Stimulated activated CD8-positive, alpha-beta memory T cell treated with anti-CD3 and anti-CD28 coated beads, Interleukin-4, amount 100 ng/mL, for 1 hour (primary cell): ENCODE measurements at places on chromosomes 3 and 15.

DNA sequence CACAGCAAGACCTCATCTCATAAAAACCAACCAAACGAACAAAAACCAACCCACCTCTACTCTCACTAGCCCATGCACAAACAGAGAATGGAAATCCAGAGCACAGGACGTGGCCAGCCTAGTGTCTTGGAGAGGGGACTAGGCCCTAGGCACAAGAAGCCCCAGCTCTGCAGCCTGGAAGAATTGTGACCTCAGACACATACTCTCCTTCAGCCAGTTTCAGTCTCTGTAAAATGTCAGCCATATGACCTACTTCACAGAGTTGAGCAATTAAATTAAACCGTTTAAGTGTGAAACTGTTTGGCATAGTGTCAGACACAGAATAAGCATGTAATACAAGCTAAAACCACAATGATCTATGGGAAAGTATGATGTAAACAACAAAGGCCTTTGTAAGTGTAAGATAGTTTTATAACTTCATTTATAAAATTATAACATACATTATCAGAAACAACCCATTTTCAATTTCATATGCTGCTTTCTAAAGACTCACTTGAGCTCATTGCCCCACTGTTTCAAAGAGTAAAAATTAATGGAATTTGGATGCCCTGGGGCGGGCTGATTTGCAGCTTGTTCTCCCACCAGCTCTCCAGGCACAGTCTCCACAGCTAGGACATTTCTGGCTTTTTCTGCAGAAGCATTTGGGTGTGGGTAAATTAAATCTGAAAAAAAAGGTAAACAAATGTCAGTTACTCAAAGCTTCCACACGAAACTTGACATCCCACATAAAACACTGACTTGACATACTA lies 32.9 kb downstream of the TBC1D2B start:
- no peak for DNase-seq

GRCh38 chr3:177832880-177833279 lies 635.6 kb upstream of the TBL1XR1 start:
- DNase-seq, result no peak

- DNase-seq, result no peak
Observed at GRCh38 chr15:69991551-69991980, 106.2 kb downstream of the TLE3 start.

DNA sequence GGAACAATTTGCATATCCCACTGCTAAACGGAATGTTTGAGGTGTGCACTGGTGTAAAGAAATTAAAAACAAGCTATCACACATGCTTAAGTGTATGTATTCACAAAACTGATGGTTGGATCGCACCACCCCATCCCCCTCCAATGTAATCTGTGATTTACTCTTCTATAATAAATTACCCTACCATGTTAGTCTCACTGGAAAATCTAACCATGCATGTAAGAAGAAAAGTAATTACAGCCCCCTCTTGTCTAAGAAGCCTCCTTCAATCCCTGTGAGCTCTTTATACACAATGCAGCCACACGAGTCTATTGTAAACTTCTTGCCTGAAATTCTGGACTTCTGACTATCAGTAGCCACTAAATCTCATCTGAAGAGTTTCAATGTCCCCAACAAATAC lies 173.6 kb downstream of the ZBTB20 start:
- DNase-seq, result no peak

DNA sequence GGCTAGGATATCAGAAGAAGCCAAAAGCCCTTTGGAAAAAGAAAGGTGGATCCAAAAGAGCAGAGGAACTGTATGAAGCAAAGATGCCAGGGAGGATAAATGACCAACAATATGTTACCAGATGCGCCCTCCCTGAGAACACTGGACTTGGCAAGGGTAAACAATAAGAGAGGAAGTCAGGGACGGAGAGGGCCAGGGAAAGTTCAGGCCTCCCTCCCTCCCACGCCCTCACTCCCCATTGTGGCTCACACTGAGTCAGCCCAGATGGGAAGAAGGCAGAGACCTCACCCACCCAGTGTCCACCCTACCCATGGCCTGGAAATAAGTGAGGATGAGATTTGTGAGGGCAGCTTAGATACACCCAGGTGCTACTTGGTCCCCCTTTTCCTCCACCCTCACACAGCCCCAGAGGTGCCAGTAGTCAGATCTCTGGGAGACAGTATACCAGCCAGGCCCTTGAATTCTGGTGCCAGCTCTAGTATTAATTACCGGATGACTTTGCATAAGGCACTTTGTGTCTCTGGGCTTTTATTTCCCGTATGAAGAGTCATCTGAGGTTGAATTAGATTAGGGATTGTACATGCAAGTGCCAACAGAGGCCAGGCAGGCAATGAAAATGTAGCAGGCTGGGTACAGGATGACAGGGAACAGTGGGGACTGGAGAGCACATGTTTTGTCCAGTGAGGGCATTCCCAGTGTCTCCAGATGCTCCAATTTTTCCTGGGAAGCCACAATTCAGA lies 35.1 kb upstream of the FRMD4B start:
- DNase-seq, result no peak

DNA sequence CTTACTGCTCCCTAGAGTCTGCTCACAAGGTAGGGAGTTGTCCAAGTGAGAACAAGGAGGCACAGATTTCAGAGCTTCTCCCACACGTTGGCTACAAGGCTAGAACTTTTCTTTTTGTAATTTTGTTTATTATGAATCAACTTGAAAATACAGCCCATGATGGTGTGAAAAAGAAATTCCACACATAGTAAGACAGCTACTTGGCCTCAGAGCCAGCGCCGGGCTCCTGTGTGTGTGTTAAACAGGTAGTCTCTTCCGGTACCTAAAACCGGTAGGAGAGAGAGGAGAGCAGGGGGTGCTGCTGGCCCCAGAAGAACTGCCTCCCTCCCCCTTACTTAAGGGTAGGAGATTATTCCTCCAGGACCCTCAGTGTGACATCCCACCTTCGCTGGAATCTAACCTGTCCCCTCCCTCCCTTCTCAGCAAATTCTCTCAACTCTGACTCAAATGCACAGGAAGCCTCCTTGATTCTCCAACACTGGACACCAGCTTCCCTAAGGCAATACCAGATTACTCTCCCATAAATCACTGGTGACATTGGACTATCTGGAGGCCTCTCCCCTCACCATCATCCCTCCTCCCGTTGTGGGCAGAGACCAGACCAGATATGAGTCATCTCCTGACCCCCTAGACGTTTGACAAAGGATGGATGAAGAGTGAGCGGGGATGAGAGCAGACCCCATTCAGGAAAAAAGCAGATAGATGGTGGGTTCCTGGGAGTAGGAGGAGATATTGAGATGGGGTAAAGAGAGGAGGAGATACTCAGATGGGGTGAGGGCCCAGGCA lies 4.5 kb upstream of the IP6K1 start:
- DNase-seq, result no peak

- DNase-seq, result no peak
Observed at GRCh38 chr3:152299249-152299976, 30.7 kb downstream of the MBNL1 start.

GRCh38 chr3:81816473-81817250 lies 55.2 kb upstream of the GBE1 start:
- DNase-seq, result no peak

GRCh38 chr15:82944821-82945220 lies 7.7 kb downstream of the HOMER2 start:
- DNase-seq, result no peak

DNA sequence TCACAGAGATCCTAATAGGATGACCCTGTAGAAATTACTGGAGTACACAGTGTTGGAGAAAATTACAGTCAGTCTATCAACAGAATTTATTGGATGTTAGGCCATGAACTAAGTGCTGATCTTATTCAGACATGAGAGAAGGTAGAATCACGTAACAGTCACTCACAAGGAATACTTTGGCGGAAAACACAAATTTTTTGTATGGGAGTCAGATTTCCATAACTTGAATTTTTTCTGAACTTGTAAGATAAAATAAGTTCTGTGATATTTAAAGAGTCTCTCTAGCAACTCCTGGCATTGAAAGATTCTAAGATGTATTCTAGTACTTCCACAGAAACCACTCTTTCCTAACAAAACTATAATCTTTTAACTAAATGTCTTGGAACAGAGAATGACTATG lies 178.8 kb upstream of the MME start:
- DNase-seq, result no peak

DNA sequence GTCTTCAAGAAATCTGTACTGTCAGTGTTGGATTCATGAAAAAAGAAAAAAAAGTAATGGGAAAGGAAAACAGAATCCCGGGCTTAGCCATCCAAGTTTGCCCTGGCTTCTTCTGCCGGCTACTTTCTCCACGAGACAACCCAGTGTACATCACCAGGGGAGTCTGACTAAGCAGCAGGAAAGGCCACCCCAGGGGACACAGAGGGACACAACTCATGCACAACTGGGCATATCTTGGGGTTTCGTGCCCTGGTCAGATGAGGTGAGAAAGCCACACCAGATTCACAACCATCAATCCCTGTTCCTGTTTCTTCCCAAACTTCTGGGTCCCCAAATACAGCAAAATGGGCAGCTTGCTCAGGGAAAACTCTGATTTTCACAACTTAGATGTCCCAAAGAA lies 33.2 kb downstream of the ADAMTS17 start:
- DNase-seq, result no peak

- DNase-seq, result no peak
Observed at GRCh38 chr3:143348486-143349327, 229.1 kb downstream of the CHST2 start.

DNA sequence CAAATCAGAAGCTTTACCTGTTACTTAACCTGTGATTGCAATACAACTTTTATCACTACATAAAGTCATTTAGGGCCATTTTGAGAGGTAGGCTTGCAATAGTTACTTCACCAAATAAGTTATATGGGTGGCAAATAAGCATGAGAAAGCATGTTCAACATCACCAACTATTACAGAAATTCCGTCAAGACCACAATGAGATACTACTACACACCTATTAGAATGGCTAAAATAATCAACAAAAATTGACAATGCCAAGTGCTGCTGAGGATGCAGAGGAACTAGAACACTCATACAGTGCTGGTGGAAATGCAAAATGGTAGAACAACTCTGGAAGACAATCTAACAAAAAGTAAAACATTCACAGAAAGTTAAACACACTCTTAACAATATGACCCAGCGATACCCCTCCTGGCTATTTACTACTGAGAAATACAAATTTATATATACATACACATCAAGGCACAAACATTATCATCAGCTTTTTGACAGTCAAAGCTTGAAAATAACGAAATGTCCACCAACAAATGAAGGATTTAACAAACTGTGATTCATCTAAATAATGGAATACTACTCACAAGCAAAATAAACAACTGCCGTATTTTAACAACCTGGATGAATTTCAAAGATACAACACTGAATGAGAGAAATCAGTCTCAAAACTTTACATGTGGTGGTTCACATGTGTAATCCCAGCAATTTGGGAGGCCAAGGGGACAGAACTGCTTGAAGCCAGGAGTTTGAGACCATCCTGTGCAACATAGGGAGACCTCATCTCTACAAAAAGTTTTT lies 82.9 kb downstream of the MYO9A start:
- DNase-seq, result no peak

- no peak for DNase-seq
Observed at GRCh38 chr3:98886525-98886924, 15.0 kb downstream of the DCBLD2 start.

GRCh38 chr3:128849911-128850455 lies 29.4 kb upstream of the ACAD9 start:
- DNase-seq, result no peak

GRCh38 chr3:171160325-171160724 lies 133.8 kb upstream of the SLC2A2 start:
- DNase-seq, result no peak

DNA sequence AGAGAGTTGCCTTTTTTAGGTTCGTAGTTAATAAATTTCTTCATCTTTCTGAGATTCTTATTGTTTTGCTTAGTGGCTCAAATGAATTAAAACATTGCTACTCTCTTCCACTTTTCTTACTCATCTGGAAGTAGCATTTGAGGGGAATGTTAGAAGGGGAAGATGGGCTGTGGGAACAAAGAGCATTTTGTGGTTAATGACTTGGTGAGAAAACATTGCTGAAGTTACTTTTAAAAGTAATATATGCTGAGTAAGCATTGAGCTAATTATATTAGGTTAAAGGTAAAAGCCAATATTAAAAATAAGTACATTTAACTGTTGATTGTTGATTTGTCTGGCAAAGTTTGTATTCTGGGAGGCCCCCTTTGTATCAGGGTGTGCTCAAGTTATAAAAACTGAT lies 5.7 kb downstream of the MORF4L1 start:
- DNase-seq, result no peak

DNA sequence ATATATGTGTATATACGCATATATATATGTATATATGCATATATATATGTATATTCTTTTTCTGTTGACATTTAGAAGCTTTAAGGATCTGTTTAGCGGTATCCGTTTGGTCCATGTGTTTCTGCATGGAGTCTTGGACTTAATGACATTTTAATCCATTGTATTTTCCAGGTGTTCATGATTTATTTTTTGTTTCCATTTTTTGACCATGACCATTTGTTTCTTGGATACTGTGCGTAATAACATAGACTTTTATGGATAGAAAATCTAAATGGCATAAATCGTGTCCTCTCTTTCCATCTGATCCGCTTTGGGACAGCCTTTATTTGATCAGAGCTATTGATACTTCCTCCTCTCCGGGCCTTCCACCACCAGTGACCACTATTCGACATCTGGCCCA lies 19.5 kb downstream of the CRYBG3 start:
- DNase-seq, result no peak

- DNase-seq, result no peak
Observed at GRCh38 chr15:60548101-60548500, 69.2 kb upstream of the ICE2 start.

GRCh38 chr15:47383801-47384200 lies 333.5 kb upstream of the SEMA6D start:
- DNase-seq, result no peak
